Stimulated activated naive CD8-positive, alpha-beta T cell treated with anti-CD3 and anti-CD28 coated beads, Interleukin-15, Interleukin-2, amounts not matched to agents 100 U/mL and 50 U/mL, for 24 hours (primary cell): ENCODE measurements at places on chromosomes 2 and 18.
A peak's percentile ranks its signal among the peaks of the same experiment; 100 is the strongest.

DNA sequence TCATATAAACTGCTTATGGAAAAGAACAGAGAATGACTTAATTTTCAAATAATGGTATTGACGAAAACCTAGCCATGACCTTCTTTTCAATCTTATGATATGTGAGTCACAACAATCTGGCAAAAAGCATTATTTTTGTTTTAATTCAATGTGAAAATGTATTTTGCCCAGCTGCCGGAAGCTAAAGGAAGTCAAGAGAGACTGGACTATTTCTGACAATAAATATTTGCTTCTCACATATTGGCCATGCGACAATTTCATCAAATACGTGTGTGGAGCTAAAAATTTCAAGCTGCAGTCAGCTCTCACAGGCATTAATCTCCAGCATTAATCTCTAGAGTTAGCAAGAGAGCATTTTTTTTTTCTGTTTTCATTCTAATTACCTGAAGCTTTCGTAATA lies 881.0 kb downstream of the CPS1 start:
- DNase-seq, result no peak

- no peak for DNase-seq
Observed at GRCh38 chr2:68936427-68936826, 16.3 kb downstream of the GKN2 start.

DNA sequence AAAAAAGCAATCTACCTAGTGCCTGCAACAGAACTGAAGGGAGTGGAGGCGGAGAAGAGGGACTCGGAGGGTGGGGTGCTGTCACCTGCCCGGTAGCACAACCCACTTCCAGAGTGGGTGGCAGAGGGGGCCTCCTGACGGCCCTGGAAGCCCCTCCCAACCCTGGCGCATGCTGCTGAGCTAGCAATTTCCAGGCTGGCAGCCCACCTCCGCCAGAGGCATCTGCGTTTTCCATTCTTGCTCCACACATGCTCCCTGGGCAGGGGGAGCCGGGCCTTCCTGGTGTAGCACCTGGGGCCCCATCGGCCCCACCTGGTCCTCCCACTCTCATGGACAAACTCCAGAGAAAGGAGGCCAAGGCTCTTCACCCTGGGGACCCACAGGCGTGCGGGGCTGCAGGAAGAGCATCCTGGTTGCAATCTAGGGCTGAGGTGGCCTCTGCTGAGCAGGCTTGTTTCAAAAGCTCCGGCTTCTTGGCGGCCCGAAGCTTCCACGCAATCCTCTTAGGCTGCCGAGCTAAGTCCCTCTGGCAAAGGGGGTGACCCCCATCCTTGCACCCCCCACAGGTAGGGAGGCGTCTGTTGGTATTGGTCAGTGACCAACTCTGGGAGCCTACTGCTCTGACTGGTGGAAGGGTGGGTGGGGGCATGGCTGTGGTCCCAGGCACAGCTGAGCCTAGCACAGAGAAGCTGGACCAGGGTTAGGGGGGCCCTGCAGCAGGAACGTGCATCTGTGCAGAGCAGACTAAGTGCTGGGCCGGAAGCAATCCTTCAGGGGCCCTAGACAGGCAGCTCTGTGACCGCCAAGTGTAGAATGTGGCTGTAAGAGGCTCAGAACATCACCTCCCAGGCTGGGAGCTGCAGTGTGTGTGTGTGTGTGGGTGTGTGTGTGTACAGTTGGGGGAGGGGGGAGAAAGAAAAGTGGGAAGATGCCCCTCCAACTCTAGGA lies 2.6 kb downstream of the HS6ST1 start:
- no peak for DNase-seq

GRCh38 chr2:130158631-130159030 lies 13.7 kb upstream of the CCDC74B start:
- DNase-seq, result no peak

- DNase-seq, result no peak
Observed at GRCh38 chr2:125554956-125555355, 1101.0 kb upstream of the GYPC start.

DNA sequence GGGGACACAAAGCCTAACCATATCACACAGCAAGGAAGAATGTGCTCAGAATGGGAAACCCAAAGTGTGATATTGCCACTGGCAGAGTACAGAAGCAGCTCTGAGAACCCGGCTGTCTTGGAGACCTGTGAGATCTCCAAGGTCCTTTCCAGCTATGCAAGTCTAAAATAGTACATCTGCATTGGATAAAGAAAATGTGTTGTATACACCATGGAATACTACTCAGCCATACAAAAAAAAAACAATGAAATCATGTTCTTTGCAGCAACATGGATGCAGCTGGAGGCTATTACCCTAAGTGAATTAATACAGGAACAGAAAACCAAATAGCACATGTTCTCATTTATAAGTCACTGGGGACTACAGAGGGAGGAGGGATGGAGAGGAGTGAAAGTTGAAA lies 36.5 kb upstream of the RFX8 start:
- no peak for DNase-seq

GRCh38 chr2:104340162-104340561 lies 513.8 kb upstream of the POU3F3 start:
- no peak for DNase-seq

DNA sequence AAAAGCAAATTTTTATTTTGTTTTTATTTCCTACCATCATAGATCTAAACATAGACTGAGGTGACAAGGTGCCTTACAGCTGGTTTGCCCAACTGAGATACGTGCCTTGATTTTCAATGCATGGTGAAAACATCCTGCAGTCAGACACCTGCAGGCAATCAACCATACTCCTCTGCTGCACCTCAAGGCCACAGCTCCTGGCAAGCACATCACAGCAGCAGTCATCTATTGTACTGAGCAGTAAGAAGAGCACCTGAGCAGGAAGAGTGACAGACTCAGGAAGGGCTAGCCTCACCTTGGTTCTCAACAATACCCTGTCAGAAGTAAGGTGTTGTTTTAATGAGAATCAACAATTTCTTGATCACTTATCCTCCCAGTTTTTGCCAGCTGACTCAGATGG lies 1206.8 kb upstream of the NRXN1 start:
- no peak for DNase-seq

- DNase-seq, result no peak
Observed at GRCh38 chr18:8480506-8481328, 128.5 kb upstream of the RAB12 start.

- no peak for DNase-seq
Observed at GRCh38 chr2:151053661-151053990, 208.0 kb downstream of the RBM43 start.

DNA sequence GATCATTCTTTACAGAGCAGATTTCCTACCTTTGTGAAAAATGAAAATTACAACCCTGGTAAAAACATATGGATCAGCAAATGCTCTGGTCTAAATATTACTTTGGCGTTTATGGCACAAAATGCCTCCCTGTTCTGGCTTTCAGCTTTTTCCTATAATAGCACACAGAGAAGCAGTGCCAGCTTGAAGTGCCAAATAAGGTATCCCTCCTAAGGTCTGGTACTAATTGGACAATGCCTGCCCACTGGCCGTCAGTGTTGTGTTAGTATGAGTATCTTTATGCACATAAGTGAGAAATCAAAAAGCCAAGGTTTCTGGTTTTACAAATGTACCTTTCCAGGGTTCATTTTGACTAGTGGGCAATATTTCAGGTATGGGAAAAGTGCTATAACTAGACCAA lies 1293.7 kb upstream of the FAM98A start:
- DNase-seq, result no peak

DNA sequence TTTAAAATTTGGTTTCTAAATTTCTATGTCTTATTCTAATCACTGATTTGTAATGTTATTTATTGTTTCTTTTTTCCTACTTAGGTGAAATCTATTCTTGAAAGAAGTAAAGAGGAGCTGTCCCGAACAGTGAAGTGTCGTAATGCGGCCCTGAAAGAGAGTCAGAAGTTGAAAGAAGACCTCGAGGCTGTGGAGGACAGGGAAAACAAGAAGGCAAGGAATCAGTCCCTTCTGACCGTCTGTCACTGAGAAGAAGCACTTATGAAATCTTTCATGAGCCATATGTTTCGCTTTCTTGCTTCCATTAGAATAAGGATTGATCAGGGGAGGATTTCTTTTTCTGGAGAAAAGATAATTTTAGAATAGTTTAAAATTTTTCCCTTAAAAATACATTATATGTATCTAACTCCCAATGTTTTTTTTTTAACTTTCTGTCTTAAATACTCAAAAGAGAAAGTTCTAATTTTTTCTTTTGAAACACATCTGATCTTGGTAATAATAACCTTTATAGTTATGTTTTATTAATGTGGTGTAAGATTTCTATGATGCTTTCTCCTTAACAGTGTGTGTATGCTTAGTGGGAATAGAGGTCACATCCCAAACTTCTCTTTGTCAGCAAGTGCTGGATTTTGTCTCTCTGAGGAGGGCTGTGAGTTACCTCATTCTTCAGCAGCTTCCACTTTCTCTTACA lies 79.0 kb downstream of the CCDC150 start:
- DNase-seq, result no peak

DNA sequence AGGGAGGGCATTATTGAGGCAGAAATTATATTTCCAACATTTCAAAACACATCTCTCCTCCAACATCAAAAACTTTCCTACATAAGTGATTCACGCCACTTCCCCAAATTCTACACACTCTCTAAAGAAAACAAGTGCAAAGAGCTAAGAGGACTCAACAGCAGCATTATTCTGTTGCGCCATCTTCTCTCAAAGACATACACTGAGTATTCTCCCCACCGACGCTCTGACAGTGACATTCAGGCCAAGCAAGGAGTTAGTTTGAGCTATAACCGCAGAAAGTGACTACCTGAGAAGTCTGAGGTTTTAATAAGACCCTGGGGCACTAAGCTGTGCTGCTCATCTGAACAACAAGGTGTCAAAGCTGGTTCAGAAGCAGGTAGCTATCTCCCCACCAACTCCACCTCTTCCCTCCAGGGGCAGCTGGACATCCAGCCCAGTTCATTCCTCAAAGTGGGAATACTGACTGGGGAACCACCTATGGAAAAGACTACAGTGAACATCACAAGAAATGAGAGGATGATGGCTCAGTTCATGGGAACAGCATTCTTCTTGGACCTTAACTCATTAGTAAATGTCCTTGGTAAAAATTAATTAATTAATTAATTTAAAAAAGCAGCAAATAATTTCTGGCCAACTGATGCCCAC lies 309.5 kb upstream of the CCDC68 start:
- no peak for DNase-seq

DNA sequence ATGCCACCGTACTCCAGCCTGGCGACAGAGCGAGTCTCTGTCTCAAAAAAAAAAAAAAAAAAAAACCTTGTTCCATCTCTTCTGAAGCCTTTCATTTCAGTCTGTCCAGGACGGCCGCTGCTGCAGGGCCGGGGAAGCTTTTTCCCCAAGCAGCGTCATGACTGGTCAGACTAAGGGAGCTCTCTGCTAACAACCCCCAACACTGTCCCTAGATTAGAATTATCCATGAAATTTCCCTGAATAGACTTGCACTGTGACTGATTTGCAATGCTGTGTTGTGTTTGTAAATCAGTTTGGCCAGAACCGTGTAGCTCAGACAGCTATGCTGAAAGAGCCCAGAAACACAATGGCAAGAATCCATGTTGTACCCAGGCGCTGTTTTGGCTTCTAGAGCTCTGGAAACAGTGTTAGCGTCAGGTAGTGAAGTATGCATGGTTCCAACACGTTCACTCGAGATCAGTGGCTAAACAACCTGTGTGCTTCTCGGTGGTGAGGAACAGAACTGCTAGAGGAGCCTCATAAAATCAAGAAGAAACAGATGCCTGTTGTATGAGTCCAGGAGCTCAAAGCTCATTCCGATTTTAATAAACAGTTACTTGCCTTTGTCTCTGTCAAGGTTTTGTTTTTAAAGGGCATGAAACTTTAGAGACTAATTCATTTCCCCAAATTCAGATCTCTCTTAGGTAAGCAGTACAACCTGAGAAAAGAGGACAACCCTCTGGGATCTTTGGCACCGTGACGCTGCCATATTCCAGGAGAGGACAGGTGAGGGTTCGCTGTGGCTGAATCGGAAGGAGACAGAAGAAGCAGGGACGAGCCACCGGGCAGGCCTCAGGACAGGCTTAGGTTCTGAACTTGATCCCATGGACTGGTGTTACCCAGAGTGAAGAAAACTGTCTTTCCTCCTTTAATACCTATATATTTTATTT lies 43.5 kb downstream of the GORASP2 start:
- DNase-seq, result no peak

- no peak for DNase-seq
Observed at GRCh38 chr18:27869735-27870134, 307.2 kb downstream of the CDH2 start.

DNA sequence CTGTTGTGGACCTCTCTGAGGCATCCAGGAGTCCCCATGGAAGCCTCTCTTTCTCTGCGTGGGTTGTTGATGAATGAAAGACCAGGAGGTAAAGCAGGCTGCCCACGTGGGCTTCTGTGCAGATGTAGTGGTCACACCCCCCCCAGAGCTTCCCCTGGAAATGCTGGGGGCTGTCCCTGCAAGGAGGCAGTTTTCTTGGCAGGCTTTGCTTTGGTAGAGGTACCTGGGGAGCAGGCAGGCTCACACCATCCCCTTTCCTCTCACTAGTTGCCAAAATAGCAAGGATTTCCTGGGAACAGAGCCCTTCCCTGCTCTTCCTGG lies 97.6 kb upstream of the MAP3K20 start:
- peak; percentile 46 for DNase-seq

DNA sequence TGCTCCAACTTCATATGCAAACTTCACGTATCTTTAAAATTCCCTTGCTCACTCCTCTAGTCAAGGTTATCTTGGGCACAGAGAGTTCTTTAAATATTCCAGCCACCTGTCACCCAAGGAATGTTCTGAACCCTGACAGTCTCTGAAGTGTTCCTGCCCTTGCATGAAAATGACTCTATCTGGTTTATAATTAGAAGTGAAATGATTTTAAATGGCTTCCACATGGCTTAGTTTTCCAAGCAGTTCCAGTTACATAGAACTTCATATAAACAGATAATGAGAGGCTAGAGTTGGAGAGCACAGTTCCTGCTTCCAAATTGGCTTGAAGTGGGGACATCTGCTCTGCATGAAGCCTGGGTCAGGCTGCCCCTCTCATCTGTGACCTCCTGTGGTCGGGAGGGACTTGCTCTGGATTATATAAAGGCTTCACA lies 81.9 kb downstream of the SLC4A3 start:
- DNase-seq, result no peak

GRCh38 chr2:43292851-43293743 lies 66.7 kb upstream of the ZFP36L2 start:
- no peak for DNase-seq

DNA sequence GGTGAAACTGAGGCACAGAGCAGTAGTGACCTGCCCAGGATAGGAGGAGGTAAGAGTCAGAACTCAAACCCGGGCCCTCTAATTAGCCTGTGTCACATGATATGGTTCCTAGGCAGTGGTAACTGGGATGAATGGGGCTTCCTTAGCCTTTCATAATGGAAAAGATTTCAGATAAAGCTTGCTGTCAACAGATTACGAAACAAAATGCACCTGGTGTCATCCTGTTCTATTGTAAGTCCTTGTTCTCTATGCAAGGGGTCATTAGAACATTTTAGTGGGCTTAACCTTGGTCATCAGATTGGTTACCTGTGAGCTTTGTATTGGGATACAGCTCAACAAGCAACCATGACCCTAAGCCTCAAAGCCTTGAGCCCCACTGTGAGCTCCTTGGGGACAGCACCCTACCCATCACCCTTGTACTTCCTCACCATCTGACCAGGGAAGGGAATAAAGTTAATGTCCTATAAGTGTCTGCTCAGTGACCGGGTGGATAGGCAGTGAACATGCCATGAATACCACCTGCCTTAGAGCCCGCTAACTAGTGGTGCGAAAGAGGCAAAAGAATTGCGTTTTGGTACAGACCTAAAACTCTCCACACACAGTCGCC lies 70.3 kb upstream of the RMDN2 start:
- no peak for DNase-seq
